ENCODE measurements at places on chromosomes 16 and 17.

GRCh38 chr17:28334666-28335200 lies 539 bp downstream of the IFT20 start:
- no peak for DNase-seq

DNA sequence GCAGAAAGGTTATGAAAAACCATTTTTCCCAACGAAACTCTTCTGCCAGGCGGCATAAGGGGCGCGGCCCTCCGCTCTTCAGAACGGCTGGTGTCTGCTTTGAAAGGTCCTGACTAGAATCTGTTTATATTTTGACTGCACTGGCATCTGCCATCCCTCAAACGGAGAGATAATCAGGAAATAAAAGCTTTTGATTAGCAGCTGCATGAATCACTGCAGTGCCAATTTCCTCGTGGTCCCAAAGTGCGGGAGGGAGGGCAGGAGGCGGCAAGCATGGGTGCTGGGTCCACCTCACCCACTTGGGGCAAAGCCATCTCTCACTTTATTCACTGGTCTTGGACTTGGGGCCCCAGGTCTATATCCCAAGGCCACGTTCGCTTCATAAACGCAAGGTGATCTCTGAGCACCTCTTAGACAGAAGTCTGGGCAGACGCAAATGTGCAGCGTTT lies 49.7 kb downstream of the TBC1D16 start:
- DNase-seq = no peak

DNA sequence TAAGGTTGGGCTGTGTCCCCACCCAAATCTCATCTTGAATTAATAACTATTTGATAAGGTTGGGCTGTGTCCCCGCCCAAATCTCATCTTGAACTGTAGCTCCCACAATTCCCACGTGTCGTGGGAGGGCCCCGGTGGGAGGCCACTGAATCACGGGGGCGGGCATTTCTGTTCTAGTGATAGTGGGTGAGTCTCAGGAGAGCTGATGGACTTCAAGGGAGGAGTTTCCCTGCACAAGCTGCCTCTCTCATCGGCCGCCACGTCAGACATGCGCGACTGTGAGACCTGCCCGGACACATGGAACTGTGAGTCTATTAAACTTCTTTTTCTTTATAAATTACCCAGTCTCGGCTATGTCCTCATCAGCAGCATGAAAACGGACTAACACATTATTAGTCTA lies 44.9 kb upstream of the METRNL start:
- DNase-seq = no peak

GRCh38 chr17:43701318-43701743 lies 39.6 kb upstream of the MEOX1 start:
- DNase-seq = peak; percentile 82

DNA sequence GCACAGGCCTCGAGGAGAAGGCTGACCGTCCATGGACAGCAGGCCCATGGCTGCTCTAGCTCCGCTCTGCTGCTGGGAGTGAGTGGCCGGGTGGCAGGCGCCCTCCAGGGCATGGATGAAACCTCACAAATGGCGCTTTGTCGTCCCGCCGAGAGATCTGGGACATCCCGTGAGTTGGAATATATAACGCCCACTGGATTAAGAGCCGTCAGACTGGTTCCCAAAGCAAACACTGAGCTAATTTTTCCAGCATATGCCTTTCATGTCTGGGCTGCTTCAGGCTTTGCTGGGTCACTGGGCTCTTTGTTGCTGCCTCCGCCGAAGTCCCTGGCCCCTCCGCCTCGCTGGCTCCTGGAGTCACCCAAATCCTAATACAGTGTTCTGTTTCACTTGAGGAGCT lies 266.3 kb downstream of the FOXL1 start:
- no peak for DNase-seq

DNA sequence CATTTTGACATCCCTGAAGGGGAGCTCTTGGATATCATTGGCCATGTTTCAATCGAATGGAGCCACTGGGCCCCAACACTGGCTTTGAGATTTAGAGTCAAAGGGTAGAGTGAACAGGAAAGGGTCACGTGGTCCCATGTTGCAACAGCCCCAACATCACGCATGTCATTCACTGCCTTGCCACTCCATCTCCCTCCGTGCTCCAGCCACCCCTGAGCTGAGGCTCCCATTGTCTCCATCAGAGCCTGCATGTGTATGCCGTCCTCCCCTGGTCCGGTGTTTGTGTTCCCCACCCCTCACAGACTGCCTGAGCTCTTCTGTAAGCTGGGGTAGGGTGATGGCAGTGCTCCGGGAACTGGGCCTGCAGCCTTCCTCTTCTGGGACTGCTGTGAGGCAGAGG lies 12.1 kb downstream of the NFE2L1 start:
- DNase-seq = peak; percentile 36

DNA sequence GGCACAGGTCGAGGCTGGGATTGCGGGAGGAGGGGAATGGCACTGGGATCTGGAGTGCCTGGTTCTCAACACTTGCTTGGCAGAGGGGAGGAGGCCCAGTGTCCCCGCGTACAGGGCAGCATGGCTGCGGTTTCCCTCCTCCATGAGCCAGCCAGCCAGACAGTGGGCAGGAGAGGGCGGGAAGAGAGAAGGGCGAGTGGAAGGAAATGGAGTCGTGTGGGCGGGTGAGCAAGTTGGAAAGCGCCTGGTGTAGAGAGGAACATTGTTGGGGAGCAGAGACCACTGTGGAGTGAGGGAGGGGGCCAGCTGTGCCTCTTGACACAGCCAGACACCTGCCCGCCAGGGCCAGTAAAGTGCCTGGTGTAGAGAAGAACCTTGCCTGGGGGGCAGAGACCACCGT lies 130.5 kb downstream of the OR1D5 start:
- DNase-seq = no peak

DNA sequence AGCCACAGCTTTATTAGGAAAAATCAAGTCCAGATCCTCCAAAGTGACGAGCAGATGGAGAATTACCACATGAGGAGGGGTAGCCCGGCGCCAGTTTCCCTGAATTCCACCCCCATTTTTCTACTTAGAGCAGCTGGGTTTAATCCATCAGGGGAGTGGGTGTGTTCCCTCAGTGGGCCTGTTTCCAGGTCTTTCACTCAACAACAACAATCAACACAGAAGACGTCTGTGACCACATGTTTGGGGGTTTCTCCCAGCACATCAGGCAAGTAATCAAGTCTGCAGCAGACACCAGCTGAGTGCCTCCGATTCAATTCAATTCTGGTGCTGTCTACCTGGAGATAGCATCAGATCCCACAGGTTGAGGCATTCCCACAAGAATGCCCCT lies 6.8 kb downstream of the SLC6A2 start:
- DNase-seq = no peak
